ENCODE measurements at places on chromosomes 5 and 9.

DNA sequence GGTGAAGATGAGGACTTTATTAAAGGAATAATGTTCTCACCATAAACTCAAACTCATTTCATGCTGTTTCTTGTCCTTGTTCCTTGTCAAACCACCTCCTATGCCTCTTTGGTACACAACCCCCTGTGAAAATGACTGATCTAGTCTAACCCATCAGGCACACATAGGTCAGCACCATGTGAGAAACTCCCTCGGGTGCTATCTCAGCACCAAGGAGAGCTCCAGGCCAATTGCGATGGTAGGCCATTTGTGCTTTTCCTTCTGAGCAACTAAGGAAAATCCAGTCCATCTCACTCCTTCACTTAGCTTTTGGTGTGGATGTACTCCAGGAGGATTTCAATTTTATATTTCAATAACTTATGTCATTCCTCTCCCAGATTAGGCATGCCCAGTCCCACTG is 199.8 kb downstream of the ZNF608 start:
- no peak for DNase-seq

GRCh38 chr9:75265525-75265972 is 177.2 kb downstream of the OSTF1 start:
- peak; percentile 14 for DNase-seq

DNA sequence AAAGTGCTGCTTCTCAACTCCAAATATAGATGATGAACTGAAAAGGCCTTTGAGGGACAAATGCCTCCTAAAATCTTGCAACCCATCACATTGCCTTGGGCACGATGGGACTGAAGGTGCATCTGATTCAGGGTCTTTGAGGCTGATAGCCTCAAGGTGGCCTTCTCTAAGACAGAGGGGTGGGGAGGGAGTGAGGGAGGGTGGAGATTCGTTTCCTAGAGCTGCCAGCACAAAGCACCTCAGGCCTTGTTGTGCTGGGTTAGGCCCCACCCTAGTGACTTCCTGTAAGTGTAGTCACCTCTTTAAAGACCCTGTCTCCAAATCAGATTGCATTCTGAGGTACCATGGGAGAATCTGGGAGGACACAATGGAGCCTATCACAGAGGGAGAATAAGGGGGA is 57.1 kb downstream of the BARX1 start:
- DNase-seq, result no peak

DNA sequence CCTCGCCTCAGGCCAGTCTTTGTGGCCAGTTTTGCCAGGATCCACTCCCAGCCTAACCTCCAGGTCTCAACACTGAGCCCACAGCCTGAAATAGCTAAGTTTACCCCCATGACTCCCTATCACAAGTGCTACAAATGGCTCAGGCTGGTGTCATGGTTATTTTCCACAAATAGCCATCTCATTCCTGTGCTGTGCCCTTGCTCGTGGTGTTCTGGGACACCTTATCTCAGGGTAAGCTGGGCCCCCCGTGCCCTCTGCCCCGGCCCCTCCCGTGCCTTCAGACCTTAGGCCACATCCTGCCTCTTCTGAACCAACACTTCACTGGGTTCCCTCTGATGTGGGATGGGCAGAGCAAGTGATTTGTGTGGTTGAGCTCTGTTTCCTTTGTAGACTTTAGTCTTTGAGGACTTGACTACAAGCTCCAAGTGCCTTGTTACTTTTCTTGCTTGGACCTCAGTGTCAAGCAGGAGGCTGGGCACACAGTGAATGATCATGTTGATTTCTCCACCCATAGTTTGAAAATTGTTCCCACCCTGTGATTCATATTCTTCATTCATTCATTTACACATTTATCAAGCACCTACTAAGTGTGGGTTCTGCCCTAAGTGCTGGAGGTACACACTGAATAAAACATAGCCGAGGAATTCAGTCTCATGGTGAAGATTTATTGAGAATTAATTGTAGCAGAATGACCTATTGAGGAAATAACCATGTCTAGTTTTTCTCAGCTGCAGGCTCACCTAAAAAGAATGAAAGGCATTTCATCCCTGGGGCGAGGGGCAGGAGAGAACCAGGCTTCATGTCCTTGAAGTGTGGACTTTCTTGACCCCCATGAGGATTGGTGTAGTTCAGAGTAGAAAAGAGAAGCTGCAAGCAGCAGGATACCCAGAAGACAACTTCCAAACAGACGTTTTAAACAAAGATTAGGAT is 84.5 kb upstream of the CTNNA1 start:
- no peak for DNase-seq

DNA sequence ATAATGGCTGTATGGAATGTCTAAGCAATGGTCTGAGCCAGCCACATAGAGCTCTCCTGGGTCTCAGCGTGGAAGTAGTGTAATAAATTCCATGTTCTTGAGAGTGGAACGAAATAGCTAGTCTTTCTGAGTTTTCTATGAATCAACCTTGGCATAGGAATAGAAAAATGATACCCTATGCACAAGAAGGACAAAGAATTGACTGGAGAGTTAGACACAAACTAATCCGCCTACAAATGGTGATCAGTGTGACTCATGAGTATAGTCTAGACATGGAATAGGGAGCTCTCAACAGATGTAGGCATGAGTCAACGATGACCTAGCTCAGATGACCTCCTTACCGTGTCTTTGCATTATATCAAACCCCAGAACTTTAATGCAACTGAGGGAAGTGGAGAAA is 256.8 kb upstream of the GRIN3A start:
- DNase-seq, result no peak

- DNase-seq, result no peak
These were observed 34.2 kb downstream of the CORO2A start for GRCh38 chr9:98158071-98158831.

GRCh38 chr5:58138791-58139190 is 321.1 kb downstream of the PLK2 start:
- no peak for DNase-seq

DNA sequence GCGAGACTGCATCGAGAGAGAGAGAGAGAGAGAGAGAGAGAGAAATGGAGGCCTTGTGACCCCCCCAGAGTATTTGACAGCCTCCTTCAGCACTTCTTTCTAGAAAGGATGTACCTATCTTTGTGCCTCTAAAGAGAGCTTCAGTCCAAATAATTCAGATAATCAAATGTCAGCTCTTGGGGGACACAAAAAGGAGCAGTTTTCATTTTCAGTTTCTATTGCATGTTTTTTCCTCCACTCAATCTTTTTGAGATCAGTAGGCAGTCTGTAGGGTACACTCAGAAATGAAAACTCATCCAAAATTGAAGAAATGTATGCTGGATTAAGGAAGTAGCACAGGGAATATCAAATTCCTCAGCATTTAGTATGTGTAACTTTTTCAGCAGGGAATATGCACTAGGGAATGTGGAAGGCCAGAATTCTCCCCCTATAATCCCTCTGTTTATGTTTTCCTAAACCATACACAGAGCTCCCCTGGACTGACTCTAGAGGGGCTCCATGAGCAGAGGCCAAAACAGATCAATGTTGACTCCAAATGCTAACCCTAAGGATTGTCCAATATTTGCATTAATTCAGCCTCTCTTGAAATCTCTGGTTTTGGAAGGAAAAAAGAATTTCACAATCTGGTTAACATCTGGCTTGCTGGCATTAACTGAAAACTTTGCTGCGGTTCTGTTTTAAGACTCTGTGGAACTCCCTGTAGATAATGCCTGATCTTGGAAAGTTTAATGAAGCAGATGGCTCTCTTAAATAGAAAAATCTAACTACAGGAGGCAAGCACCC is 250.1 kb downstream of the CEMIP2 start:
- DNase-seq, result no peak

DNA sequence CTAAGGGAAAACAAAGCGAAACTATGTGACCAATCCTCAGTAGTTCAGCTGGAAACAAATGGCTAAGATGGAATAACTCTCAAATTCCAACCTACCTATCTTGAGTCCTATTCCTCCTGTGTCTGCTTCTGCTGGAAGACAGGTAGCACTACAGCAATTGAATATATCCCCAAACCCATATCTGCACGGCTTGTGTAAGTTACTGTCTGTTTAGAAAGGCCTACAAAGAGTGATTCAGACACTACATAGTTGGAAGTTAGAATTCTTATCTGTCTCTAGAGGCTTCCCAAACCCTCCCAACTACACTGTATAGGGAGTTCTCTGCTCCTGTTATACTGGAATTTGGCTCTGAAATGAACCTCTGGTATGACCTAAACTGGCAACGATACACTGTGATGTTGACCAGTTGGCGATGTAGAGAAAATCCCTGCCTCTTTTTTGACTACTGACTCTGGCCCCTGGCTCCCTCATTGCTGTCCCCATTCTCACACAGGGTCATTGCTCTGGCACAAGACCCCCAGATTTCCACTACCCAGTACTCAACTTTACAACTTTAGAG is 22.6 kb upstream of the NADK2 start:
- no peak for DNase-seq

- no peak for DNase-seq
These were observed 2344.7 kb upstream of the ACO1 start for GRCh38 chr9:30039712-30040111.

DNA sequence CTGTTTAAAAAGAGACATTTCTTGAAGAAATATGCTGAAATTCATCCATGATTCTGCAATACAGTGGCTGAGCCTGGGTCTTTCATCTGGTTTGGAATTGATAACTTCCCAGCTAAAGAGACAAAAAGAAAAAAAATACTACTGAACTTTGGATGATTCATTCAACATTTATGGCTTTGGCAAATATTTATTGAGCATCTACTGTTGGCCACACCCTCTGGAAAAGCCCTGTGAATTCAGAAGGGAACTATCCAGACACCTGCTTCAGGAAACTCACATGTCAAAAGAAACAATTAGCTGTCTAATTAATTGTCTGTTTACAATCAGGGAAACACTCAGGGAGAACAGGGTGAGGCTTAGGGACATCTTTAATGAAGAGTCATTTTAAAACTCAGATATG is 17.8 kb upstream of the ZNF622 start:
- no peak for DNase-seq

DNA sequence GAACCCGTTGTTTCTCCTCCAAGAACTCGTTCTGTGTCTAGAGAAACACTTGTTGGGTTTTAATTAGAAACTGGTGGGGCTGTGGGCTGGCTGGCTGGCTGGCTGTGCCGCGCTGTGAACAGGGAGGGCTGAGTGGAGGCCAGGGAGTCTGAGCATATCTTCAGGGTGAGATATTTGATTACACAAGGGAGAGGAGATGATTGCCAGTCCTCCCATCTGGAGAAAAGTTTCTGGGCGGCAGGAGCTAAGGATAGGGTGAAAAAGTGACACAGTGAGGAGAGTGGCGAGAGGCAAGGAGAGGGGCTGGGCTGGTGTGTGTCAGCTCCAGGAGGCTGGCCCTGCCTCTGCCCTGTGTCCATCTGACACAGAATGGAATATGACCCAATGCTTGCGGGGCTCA is 63.0 kb downstream of the GDNF start:
- DNase-seq, result no peak

DNA sequence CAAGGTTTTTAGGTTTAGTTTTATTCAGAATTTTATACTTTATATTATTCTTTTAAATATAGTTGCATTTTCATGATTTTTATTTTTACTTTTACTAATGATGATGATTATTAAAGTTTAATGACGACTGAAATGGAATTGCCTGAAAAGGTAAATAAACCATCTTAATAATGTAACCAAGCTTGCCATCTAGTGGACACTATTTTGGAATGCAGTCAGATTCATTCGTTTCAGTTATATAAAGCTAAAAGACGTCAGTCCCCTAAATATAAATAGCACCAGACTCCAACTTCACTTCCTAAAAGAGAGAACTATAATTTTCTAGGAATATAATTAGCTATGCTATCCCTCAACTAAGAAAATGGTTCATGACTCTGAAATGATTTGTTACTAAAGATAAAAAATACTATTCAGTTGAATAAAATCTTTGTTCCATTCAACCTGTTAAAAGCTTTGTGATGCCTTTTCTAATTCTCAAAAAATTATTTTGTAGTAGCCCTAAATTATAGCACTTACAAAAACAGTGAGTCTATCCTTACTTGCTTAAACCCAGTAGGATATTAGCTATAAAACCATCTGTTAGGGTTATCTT is 19.9 kb downstream of the ABITRAM start:
- no peak for DNase-seq

DNA sequence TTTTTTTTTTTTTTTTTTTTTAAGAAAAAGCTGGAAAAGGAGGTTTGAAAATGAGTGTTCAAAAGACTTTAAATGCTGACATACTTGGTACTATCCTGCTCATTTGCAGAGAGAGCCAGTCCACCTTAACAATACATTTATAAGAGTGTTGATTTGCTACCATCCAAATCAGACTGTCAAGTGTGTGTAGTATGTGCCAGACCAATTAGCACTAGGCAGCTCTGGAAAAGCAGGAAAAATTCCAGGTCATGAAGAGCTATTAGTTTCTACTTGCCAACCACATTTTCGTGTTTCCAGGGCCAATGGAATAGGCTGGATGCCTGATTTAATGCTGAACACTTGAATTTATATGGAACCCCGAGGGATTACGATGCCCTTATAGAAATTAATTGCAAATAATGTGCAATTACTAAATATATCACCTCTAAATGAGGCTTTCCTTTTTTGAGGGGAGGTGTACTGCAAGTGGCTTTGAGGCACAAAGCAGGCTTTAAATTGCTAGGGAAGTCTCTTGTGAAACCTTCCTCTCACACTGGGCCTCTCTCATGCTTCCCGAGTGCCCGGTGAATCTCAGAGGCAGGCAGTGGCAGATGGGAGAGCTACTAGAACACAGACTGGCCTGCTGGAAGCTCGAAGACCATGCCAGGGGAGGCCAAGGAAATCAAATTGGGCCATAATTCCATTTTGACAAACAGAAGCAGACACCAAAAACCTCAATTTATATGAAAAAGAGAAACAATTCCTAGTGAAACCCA is 178.7 kb downstream of the PPP2R2B start:
- no peak for DNase-seq

- no peak for DNase-seq
These were observed 28.9 kb downstream of the SHC3 start for GRCh38 chr9:89149726-89150125.

DNA sequence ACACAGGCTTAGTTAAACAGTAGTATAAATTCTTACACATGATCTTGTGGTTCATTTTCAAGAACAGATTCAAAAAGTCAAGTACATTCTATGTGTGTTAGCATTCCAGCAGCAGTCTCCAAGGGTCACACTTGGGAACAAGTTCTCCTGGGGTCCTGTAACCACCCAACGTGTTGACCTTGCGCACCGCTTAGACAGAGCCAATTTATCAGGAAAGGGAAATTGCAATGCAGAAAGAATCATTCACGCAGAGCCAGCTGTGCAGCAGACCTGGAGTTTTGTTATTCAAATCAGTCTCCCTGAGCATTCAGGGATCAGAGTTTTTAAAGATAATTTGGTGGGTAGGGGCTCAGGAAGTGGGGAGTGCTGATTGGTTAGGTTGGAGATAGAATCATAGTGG is 8.5 kb upstream of the RXFP3 start:
- no peak for DNase-seq

GRCh38 chr5:67510204-67510603 is 313.6 kb upstream of the CD180 start:
- no peak for DNase-seq

DNA sequence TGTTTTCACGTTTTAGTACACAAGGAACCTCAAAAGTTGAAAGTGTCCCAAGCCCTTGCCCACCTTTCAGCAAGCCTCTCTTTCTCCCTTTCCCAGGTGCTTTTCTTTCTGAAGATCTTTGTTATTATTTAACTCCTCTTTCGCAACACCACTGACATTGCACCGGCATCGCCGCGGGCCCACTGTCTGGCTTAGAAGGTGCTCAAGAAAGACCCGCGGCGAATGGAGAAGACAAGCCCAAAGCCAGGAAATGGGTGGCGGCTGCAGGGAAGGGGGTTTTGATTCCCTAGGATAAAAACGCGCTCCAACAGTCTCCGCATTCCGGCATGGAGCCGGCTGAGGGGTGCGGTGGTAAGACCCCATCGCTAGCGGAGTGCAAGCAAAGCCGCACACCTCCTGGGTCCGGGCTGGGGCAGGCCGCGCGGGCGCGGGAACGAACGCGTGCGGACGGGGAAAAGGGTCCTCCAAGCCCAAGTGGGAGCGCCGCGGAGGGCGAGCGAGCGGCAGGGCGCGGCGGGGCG is 404 bp upstream of the AFAP1L1 start:
- no peak for DNase-seq
